ENCODE measurements at places on chromosomes 5 and 9.
A peak's percentile ranks its signal among the peaks of the same experiment; 100 is the strongest.

DNA sequence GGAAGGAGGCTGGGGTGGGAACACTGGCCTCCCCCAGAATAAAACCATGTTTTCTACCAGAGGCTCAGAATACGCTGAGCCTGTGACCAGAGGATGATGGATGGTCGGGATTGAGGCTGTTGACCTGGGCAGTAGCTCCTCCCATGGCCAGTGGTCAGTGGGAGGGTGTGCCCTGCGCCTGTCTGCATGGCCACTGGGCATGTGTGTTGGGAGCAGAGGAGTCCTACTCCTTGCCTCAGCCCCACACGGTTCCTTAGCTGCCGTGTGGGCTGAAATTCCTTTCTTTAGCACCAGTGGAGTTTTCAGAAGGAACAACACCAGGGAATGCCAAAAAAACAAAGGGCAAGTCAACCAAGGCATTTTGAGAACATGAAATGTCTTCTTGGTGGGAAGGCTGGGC lies 8.5 kb upstream of the RMND5B start:
- no peak for DNase-seq

DNA sequence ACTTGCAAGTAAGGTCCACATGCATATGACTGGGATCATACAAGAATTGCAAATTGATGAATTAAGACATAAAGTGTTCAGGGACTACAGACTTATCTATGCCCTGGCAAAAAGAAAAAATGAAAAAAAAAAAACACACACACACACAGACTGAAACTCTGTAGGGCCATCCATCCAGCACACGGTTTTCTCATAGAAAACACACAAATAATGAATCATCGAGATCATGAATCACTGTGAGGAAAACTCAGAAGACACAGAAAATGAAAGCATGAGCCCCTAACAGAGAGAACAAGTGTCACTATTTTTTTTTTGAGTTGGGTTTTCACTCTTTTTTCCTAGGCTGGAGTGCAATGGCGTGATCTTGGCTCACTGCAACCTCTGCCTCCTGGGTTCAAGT lies 185.2 kb downstream of the IRX2 start:
- no peak for DNase-seq

DNA sequence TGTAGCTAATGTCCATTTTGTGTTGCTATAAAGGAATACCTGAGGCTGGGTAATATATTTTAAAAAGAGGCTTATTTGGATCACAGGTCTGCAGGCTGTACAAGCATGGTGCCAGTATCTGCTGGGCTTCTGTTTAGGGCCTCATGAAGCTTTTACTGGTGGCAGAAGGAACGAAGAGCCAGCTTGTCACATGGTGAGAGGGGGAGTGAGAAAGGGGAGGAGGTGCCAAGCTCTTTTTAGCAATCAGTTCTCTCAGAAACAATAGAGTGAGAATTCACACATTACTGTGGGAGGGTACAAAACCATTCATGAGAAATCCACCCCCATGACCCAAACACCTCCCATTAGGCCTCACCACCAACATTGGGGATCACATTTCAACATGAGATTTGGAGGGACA lies 340.9 kb downstream of the RASEF start:
- no peak for DNase-seq

GRCh38 chr5:12865529-12865928 lies 961.3 kb upstream of the CTNND2 start:
- no peak for DNase-seq

DNA sequence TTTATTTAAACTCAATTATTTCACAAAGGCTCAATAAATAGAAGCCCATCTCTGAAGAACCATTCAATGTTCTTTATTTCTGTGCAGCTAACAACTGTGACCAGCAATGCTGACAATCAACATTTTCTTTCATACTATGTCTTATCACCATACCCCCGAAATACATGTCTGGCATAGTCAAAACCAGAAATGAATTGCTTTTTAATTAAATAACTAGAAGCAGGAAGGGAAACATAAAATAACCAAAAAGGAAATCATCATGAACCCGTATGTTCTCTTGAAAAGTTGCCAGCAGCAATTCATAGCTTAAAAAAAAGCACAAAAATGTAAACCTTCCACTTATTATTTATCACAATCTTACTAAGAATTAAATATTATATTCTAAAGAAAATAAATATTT lies 212.4 kb downstream of the TMEM232 start:
- no peak for DNase-seq

DNA sequence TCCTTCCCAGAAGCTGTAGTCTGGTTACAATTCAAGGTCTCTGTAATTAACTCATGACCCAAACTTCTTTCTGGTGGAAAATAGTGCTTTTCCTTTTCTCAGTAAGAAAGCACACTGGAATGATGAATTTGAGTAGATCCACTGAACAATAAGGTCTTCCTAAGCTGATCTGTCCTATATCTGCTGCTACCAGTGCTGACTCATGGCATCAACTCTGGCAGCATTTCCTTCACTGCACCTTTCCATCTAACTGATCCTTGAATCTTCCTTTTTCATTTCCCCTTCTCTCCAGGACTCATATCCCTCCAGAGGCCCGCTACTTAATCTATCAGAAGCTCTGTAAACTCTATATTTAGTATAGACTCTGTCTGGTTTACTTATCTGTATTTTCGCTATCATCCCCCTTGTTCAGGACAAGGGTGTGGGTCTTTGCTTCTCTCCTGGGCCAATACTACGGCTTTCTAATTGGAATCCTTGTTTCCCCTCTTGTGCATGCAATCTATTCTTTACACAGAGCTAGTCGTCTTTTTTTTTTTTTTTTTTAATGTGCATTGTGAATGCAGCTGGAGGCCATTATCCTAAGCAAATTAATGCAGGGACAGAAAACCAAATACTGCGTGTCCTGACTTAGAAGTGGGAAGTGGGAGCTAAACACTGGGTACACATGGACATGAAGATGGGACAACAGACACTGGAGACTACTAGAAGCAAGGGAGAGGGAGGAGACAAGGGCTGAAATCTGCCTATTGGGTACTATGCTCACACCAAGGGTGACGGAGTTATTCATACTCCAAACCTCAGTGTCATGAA lies 192.2 kb upstream of the RPS23 start:
- DNase-seq: no peak

DNA sequence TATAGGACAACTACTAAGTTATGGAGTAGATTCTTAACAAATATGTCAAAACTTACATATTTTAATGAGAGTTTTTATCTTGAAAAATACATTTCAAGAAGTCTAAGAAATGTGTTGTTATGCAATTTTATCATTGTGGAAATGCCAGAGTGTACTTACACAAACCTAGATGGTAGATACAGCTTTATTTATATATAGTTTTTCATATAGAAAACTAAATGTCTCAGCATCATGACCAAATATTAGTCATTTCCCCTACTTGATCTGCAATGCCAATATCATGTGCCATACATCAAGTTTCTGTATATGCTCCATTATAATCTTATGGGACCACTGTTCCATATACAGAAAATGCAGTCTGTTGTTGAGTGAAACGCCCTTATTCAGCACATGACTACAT lies 28.7 kb downstream of the CAST start:
- DNase-seq: no peak

DNA sequence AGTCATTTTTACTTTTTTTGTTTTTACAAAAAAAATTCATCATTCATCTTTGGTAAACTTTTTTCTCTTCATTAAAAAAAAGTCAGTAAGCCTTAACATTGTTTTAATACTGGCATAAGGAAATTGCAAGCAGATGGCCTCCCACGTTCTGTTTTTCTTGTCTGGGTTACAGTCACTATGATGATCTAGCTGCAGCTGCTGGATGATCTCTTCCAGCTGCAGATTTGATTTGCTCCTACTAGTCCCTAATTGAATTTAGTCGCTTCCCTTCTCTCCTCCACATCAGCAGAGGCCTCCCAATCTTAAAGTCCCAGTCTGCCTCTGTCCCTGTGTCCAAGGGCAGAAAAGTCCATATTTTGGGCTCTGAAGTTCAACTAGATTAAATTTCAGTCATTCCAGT lies 106.8 kb upstream of the PTGER4 start:
- no peak for DNase-seq

DNA sequence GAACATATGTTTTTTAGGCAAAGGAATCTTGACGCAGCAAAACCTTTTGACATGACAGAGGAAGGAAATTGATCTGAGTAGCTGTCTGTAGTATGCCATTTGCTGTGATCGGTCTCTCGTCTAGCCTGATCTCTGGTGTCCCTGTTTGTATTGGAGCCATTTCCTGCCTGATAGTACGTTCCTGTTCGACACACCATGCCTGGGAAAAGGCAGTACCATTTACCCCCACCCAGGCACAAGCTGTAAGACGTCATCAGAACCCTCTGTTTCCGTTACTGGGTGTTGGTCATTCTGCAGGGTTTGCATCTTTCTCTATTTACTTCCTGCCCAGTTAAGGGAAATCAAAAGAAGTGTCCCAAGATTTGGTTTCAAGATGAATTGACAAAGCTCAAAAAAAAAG lies 129.7 kb downstream of the CEMIP2 start:
- DNase-seq: no peak

DNA sequence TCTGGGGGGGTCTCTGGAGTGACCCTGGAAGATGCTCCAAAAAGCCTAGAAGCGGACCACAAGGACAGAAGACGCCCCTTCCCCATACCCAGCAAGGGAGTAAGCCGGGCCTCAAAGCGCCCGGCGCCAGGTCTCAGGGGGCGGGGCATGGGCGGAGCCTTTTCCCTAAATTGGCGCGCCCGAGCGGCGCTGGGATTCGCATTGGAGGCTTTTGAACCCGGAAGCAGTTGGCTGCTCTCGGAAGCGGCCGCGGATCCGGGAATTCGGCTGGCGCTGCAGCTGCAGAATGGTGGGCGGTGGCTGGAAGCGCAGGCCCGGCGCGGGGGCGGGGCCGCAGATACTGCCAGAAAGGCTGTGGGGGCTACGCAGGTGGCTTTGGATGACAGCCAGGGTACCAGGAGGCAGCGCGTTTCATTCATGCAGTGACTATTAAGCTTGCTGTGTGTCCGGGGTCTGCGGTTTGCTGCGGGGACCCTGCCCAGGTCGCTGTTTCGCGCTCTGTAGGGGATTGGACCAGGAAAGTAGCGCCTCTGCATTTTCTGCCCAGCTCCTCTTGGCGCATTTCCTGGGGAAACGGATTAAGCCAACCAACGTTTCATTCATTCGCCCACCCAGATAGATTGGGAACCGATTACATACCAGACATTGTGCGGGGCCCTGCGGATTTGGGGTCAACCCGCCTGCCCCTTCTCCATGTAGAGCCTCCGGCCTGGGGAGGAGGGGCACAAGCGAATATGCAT lies 83.0 kb upstream of the FREM1 start:
- DNase-seq: peak; percentile 90

DNA sequence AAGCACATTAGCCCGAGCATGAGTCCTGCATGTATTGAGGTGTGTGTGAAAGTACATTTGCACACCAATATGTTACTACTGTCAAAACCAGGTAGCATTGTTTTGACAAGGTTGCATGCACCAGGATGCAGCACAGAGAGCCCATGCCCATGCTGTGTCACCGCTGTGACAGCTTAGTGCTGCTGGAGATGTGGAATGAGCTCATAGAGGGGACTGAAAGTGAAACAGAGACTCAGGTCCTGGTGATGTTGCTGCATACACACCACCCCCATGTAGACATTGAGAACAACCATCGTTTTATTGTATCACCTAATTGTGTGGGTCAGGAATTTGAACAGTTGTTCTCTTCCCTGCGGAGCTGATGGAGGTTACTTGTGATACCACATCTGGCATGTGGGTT lies 53.0 kb downstream of the GADD45G start:
- no peak for DNase-seq

DNA sequence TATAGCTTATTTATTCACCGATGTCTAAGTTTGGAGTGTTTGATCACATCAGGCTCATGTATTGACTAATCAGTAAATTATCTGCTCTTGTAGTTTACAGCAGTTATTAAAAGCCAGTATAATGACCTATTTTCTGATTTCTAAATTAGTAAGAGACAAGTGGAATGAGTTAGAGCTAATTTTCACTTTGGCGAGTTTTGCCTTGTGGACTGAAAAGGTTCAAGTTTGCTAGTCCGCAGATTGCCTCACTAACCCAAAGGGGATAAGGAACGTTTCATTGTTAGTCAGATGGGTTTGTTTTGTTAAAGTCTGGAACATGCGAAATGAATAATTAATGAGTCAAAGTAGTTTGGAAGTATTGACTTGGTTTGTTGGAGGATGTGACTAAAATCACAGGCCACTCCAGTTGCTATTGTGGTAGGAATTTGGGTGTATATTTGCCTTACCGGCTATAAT lies 40.1 kb downstream of the SMARCA2 start:
- DNase-seq: no peak

DNA sequence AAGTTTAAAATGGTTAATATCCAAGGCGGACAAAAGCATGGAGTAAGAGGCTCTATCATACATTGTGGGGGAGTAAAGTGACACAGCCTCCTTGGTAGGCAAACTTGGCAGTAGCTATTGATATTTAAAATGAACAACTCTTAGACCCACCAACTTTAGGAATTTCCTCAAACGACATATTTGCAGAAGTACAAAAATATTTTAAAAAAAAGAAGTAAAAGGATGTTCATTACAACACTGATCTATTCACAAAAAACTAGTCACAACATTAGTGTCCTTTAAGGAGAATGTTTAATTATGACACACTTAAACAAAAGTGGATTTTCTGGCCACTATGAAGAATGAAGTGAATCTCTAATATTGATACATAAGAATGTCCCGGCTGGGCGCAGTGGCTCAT lies 1.7 kb downstream of the ALG2 start:
- DNase-seq: no peak

DNA sequence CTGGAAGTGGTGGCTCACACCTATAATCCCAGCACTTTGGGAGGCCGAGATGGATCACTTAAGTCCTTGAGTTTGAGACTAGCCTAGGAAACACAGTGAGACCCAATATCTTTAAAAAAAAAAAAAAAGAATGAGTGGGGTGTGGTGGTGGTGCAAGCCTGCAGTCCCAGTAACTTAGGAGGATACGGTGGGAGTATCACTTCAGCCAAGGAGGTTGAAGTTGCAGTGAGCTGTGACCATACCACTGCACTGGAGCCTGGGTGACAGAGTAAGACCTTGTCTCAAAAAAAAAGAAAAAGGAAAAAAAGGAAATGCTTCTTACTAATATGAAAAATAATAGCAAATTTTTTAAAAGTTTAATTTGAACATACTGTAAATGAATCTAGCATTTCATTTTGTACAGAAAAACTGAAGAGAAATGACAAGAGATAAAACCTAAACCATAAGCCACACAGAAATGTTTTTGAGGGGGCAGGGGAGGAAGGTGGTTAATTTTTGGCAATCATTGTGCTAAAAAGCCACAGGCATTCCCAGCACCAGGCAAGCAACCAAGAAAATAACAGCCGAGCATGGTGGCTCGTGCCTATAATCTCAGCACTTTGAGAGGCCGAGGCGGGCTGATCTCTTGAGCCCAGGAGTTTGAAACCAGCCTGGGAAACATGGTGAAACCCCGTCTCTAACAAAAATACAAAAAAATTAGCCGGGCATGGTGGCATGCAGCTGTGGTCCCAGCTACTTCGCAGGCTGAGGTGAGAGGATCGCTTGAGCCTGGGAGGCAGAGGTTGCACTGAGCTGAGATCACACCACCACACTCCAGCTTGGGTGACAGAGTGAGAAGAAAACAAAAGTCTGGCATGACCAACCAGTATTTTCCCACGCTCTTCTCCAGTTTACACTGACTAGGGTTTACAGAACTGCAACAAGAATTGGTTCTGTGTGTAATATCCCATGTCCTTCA lies 114.5 kb upstream of the NR5A1 start:
- peak; percentile 13 for DNase-seq

- peak; percentile 84 for DNase-seq
Observed at GRCh38 chr5:150616024-150616470, 24.4 kb upstream of the SYNPO start.
